ENCODE measurements at places on chromosomes 6 and 20.
A peak's percentile ranks its signal among the peaks of the same experiment; 100 is the strongest.

DNA sequence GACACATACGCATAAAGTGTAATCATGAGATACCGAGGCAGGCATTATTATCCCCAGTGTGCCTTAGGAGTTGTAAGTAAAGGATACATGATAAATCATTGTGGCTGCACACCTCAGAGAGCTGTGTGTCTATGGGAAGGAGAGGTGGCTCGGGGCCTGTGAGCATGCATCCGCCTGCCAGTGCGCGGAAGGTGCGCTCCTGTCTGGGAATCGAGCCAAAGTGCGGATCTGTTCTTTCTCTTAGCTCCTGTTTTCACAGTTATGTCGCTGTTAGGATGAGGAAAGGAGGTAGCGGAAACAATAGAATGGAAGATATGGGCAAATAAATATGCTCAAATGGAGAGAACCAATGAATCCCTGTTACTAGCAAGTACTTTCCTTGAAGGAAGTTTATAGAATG, 98.0 kb downstream of the ANKRD6 start:
- DNase-seq, result no peak

- DNase-seq, result no peak
These were observed 40.4 kb downstream of the MDGA1 start for GRCh38 chr6:37657112-37657886.

- no peak for DNase-seq
These were observed 443.8 kb downstream of the KIF16B start for GRCh38 chr20:16129411-16129810.

DNA sequence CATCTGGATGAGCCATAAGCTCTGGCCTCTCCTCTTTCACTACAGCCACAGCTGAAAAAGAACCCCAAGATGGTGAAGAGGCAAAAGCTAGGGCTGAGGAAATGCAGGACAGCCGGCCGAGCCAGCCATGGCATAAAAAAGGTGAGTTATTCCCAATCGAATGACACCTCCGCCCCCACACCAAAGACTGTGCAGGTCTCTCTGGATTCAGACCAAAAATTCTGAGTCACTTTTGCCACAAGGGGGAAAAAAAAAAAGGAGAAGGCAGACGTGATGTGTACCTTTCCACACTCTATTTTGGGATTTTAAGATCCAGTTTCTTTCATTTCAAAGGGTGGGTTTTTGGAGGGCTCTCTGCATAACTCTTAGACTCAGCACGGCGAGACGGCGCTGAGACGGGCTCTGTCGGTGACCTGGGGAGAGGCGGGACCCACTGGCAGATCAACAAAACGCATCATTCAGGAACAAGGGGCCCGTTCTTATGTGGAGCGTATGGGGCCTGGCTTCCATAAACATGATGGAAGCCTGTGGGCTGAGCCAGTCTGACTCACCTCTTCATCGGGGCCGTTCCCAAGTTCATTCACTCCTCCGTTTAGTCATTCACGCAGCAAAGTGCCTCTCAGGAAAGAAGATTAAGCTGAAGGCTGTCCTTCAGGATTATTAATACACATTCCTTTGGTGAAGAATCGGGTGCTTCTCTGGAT, 54.8 kb downstream of the NFATC2 start:
- no peak for DNase-seq

DNA sequence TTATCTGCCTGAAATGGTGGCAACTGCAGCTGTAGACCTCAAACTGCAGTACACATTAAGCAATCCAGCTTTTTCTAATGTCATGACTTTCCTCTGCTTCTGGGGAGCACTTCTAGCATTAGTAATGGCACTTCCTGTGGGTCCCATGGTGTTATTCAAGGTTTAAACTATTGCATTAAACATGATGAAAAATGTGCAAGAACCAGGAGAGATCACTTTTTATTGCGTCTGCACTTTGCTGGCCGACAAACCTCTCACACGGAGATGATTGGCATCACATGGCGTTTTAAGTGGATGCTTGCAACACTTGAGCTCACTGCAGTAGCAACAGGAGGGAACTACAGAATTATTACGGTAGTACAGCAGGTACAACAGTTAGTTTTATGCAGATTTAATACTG, 148.4 kb downstream of the HIVEP2 start:
- no peak for DNase-seq

DNA sequence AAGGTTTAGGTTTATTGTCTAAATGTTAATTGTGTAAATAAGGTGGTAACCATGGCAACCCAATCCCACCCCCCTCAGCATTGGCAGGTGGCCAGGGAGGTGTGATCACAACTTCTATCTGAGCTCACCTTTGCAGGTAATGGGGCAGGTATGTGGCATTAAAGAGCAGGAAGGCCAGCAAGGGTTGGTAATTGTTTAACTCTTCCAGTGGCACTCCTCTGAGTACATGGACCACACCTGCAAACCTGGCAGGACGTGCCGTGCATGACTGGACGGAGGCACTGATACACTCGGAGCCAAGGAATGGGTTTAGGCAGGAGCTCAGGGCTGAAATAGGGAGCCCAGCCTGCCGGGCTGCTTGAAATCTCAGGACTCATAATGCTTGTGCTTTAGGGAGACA, 107.0 kb upstream of the BMP2 start:
- peak; percentile 83 for DNase-seq

DNA sequence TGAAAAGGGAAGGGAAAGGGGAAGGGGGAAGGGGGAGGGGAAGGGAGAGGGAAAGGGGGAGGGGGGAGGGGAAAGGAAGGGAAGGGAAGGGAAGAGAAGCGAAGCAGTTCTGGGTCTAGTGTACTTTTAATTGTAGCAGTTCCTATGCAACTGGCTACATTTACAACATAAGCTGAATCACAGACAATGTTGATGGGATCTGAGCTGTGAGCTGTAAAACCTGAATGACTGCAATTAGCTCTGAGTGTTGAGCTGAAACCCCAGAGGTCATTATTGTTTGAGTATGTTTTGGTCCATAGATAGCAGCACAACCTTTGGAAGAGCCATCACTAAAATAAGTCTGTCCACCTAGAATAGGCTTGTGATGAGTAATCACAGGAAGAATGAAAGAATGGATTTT, 7.2 kb upstream of the ABHD12 start:
- no peak for DNase-seq

DNA sequence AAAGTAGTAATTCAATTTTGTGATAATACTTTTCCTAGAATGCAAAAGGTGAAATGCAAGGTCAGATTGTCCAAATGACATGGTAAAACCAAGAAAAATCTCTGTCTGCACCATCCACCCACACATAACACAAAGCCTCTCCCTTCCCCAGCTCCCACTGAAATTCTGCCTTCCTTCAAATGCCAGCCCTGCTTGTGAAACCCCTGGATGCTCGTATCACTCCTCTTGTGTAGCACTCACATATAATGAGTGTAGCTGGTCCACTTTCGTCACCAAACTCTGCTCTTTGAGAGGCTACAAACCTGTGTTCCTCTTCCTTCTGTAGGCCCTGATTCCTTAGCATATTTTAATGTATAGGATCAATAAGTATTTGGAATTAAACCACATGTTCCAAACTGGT, 123.6 kb upstream of the BEND6 start:
- no peak for DNase-seq

GRCh38 chr6:63448229-63448628, 124.1 kb upstream of the LOC128125822 start:
- DNase-seq, result no peak

GRCh38 chr6:49556429-49556837, 6.0 kb downstream of the C6orf141 start:
- peak; percentile 47 for DNase-seq

DNA sequence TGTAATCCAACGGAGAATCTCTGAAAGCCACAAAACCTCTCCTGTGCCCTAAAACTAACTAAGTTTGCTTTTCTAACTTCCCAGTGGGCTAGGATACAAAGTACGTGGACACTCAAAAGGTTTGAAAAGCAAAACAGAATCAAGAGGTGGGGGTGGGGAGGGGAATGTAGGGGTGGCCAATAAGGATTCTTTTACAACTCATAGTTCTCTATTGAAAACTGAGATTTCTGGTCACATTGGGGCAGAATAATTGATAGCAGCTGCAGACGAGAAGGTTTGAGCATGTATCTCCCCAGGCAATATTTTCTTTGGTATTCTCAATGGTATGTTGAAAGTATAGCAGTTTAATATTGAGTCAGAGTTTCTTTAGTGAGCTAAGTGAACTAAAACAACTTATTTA, 376.7 kb upstream of the CITED2 start:
- DNase-seq, result no peak

DNA sequence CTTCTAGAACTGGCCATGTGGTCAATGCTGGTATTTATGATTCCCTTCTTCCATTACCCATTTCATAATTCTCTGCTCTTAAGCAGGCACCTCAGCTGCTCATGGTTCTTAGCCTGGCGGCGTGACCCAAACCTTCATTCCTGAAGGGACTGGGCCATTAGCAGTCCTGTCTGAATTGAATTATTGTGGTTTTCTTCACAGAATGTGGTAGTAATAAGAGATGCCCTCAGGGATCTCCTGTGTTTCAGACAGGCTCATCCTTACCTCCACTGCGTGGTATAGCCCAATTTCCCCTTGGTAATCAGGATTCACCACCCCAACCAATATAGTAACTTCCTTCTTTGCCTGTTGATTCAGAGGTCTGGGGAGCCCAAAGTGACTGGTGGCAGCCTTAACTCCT, 37.6 kb downstream of the PKIB start:
- DNase-seq, result no peak

GRCh38 chr20:58160451-58161061, 67.9 kb downstream of the ANKRD60 start:
- peak; percentile 61 for DNase-seq

- no peak for DNase-seq
These were observed 331.8 kb downstream of the RIMS1 start for GRCh38 chr6:72218125-72218524.

DNA sequence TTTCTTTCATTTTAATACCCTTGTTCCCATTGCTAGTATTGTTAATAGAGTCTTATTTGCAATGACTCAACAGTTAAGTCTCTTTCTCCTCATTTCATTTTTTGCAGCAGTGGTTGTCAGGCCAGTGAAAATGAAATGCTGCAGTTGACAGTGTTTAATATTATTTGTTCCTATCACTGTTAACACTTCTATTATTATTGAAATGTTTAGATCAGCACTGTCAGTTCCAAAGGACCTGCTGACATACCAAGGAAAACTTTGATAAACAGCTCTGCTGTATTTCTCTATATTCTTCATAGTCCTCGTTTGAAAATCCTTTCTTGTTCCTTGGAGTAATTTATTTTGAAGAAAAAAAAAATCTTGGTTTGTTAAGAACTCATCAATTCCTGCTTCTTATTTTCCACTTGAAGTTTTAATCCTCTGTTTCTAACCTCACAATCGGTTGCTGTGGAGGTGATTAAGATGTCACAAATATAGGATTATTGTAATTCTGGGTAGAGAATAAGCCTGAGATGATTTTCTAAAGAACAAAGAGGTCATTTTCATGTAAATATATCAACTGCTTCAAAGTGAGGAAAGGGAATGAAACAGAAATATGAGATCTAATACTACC, 1065.9 kb upstream of the CITED2 start:
- DNase-seq, result no peak

DNA sequence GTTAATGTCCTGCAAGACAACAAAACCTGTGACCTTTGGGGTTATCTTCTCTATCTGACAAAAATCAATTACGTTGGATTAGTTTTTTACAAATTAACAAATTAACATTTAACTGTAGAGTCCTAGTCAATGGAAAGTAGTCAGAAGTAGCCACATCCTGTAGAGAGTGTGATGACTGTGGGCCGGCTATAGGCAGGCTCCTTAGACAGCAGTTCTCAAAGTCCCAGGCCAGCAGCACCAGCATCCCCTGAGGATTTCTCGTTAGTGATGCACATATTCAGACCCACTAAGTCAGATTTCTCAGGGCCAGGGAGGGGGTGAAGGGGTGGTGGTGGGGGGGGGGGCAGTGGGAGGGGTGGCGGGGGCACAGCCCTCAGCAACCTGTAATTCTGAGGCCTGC, 37.2 kb downstream of the ZNF341 start:
- no peak for DNase-seq

DNA sequence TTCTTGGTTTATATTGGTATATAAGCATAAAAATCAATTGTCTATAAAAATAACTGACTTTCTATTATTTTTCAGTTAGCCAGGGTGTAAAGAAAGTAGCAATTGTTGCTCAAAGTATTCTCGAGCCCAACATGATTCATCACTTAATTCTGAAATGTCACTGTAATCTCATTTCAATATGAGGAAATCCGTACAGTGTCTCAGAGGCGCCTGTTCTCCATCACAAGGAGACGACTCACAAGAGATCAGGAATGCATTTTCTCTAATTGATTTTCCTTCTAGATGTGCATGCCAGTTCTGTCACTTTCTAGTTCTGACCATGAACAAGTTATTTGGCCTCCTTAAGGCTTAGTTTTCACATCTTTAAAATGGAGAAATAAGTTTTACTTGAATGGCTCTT, 753.1 kb downstream of the MAFB start:
- DNase-seq, result no peak

GRCh38 chr20:34420146-34420545, 57.1 kb downstream of the ITCH start:
- DNase-seq, result no peak

GRCh38 chr6:24689964-24690363, 23.1 kb downstream of the ACOT13 start:
- DNase-seq, result no peak

DNA sequence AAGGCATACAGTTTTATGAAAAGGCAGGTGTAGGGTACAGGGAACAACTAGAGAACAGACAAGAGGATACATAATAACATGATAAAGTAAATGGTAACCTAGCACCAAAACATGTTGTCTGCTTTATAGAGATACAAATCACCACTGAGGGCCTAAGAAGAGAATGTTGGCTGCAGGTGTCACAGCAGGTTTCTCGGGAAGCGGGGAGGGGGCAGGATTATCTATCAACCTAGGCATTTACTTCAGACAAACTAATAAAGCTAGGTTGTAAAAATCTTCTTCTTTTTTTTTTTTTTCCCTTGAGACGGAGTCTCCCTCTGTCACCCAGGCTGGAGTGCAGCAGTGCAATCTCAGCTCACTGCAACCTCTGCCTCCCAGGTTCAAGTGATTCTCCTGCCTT, 22.7 kb downstream of the PIM1 start:
- DNase-seq, result no peak

DNA sequence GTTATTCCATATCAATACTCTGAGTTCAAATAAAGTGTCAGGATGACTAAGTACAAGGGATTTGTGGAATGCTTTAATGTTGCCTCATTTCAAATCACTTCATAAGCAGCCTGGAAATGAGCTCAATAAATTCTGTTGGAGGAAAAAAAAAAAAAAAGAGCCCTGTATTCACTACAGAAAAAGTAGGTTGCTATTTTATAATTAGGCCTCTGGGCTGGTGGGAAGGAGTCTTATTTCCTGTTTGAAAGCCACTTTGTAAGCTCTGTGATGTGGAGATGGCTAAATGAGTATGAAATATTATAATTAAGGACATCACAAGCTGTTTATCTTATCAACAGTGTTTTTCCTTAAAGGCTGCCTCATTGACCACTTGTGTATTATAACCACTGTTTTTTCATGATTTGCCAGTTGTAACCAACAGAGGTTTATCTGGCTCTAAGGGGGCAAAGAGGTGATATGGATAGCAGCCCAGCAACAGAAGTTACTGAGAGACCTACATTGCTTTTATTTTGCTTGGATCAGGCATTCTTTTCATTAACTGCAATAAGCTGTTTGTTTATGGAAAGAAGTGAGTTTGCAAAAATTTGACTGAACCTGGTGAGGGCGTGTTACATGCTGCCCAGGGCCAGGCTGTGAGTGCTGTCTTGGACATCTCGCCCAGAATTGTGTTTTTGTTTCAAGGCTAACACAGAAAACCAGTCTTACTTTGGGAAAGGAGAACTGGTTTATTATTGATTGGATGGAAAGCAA, 563.3 kb upstream of the MAP3K7 start:
- DNase-seq, result no peak

Data from lower leg skin (tissue), 4 donors.